ENCODE measurements at places on chromosomes 13 and 19. TPM values are rescaled to one million over a fixed set of nuclear protein-coding genes. Genes with fewer than 3 reads are reported as not detected.

DNA sequence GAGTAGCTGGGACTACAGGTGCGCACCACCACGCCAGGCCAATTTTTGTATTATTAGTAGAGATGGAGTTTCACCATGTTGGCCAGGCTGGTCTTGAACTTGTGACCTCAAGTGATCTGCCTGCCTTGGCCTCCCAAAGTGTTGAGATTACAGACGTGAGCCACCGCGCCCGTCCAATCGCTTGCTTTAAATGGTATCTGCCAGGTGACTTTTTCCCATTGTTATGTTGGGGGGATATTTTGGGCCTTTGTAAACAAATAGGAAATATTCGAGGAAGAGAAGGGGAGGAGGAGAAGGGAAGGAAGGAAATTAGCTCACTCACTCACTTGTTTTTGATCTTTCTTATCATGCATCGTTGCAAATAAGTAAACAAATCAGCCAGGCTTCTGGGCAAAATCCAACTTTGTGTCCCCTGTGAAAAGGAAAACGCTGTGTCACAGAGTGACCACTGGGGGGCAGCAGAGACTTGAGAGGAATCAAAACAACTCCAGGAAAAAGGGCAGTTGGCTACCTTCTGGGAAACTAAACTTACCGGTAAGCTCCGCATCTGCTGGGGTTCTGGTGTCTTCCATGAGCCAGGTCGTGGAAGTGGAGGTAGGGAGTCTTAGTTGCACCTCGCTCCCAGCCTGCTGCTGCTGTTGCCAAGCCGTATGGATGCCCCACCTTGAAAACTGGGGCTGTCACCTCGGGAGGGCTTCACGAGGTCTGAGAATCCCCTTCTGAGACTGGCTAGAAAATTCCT is 9.3 kb upstream of the RANBP3 start:
- H3K27ac ChIP-seq = no peak overlapping the region
- H3K27me3 ChIP-seq = no peaks in the 10 kb centered on the region
- no peak for DNase-seq
- H3K36me3 ChIP-seq = no peaks in the 10 kb centered on the region
- H3K4me1 ChIP-seq = peaks cover 9% of the 10 kb centered on the region

TYK2 gene
- 140 TPM for total RNA-seq

MISP3 gene
- total RNA-seq = 6.7 TPM

CACNG8 gene
- 0.12 TPM for total RNA-seq

DNA sequence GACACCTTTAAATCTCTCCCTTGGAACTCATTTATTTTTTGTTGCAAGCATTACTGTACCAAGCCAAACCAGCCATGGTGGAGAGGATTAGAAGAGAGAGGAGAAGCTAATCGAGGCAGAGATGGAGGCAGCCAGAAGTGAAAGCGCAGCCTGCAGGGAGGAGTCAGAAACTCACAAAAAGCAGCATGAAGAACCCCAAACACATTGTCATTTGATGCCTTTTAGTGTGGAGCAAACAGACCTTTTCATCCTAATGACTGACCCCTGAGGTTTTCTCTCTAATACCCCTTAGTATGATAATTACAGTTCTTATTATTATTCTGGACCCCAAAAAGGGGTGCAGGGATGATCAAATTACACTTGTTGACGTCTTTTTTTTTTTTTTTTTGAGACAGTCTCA is 62.5 kb downstream of the TNFRSF19 start:
- H3K4me3 ChIP-seq = no peak overlapping the region
- no peaks in the 10 kb centered on the region for H3K4me1 ChIP-seq
- DNase-seq = no peak
- H3K36me3 ChIP-seq = no peaks in the 10 kb centered on the region
- no peaks in the 10 kb centered on the region for H3K27me3 ChIP-seq
